ENCODE measurements at places on chromosomes 2 and 18. TPM values are rescaled to one million over a fixed set of nuclear protein-coding genes. Genes with fewer than 3 reads are reported as not detected.

- no peak overlapping the region for H3K4me3 ChIP-seq
- peaks cover 5% of the 10 kb centered on the region for H3K4me1 ChIP-seq
- no peaks in the 10 kb centered on the region for H3K27me3 ChIP-seq
- no peak overlapping the region for H3K27ac ChIP-seq
- no peak for DNase-seq
- no peaks in the 10 kb centered on the region for H3K36me3 ChIP-seq
Measured at GRCh38 chr2:197359859-197360258, 49.3 kb upstream of the ANKRD44 start.

DNA sequence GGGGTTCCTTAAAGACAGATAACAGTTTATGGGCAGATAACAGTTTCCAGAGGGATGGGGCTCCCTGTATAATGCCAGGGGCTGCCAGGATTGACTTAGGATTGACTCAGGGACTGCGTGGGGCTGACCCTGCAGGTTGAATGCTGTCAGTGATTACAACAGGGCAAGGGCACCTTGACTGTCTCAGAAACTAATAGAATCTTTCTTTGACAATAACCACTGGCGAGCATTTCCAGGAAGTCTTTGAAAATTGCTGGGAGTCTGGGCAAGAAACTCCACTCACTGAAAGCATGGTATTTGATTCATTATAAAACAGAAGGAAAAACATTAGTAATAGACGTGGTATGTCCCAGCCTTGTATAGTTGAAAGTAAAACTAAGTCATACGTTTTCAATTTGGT, 101.0 kb downstream of the GPD2 start:
- H3K27ac ChIP-seq: no peak overlapping the region
- H3K36me3 ChIP-seq: peaks cover 8% of the 10 kb centered on the region
- H3K27me3 ChIP-seq: no peaks in the 10 kb centered on the region
- no peak overlapping the region for H3K4me3 ChIP-seq

- peaks cover 24% of the 10 kb centered on the region for H3K36me3 ChIP-seq
- H3K4me3 ChIP-seq: no peak overlapping the region
- no peaks in the 10 kb centered on the region for H3K27me3 ChIP-seq
- no peaks in the 10 kb centered on the region for H3K4me1 ChIP-seq
- no peak for DNase-seq
Measured at GRCh38 chr2:200538139-200538538, 12.1 kb downstream of the SGO2 start.

The MC4R gene
- polyA plus RNA-seq: not detected
